ENCODE measurements at places on chromosomes 16 and 17.

GRCh38 chr17:43846963-43847371 is at the start of gene CD300LG:
Gene CD300LG (plus strand): TSS chr17:43847176. CDS start chr17:43847217, 41 bp downstream.
- DNase-seq: no peak

DNA sequence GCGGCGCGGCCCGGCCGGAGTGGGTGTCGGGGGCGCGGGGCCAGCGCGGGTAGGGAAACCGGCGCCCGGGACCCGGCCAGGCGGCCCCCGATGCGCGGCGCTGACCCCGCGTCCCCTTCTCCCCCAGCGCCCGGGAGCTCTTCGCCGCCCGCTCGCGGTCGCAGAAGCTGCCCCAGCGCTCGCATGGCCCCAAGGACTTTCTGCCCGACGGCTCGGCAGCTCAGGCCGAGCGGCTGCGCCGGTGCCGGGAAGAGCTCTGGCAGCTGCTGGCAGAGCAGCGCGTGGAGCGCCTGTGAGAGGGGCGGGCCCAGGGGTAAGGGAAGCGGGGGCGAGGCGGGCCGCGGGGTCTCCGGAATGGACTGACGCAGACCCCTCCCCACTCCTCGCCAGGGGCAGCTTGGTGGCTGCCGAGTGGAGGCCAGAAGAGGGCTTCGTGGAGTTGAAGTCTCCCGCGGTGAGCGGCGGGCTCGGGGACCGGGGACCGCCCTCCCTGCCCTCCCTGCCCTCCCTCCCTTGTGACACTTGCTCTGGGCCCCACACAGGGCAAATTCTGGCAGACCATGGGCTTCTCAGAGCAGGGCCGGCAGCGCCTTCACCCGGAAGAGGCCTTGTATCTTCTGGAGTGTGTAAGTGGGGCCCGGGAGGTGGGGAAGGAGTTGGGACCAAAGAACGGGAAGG is 430 bp downstream of the TSEN54 start:
- no peak for DNase-seq

DNA sequence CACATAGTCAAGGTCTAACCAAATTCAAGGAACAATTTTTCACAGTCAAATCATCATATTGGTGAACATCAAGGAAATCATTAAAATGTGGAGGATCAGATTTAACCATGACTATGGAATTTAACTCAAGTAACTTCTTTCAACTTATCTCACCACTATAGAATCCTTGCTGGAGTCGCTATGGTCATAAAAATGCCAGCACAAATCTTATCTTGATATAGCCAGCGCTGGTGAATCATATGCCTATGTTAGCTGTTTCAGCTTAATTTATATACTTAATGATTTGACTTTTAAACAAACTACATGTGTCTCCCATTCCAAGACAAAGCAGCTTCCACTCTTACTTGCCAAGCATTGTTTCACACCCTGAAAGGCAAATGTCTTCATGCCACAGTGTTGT is 416.4 kb downstream of the CDH11 start:
- no peak for DNase-seq

GRCh38 chr16:84186685-84187437 is at the start of gene TAF1C:
Gene TAF1C (minus strand): TSS chr16:84187057. CDS start chr16:84184988, 2,069 bp downstream.
- DNase-seq: peak; percentile 93

DNA sequence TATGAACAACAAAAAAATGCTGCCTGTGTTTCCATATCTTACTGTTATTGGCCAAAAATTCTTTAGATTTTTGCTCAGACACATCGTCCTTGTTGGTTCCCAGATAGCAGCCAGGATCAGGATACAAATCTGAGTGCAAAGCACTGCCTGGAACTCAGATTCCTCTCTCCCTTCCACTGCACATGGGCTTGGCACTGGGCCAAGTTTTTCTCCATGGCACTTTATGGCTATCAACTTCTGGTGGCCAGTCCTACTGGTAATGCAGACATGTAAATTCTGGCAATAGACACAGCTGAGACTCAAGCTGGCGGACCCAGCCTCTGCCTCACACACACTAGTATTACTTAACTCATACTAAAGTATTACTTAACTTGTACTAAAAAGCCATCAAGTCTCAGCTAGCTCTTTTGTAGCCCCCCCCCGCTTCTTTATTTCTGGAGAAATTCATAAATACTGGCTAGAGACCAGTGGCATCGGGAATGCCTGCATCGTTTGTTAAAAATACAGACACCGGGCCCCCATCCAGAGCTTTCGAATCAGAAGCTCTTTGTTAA is 181.2 kb upstream of the COX10 start:
- DNase-seq: no peak

DNA sequence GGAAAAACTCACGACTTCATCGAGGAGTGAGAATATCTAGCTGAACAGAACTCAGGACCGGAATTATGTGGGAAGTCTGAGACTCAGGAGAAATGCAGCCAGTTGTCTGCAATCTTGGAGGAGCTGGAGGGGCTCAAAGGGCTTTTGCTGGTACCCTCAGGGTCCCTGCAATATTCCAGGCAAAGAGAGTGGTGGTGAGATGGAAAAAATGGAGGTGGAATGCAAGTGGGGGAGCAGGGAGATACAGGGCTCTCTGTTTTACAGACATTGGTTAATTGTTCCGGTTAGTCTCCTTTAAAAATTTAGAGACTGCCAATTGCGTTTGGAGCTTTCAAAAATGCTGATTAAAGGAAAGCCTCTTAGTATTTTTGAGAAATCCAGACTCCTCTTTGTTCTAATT is 18.2 kb upstream of the HP start:
- no peak for DNase-seq

DNA sequence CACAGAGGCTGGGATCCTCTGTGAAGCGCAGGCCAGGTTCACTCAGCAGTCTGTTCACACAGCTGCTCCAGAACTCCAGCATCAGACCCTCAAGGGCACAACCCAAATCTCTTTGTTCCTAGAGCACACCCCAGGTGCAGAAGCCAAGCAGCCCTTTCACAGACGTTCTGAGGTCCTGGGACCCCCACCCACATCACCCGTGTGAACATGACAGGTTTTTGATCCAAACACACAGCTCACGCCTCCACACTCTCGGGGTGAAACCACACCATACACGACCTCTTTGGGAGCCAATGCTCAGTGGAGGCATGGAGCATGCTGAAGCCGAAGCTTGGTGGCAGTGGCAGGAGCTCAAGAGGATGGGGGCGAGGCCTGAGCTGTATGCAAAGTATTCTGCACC is 97.4 kb downstream of the ZNF778 start:
- no peak for DNase-seq

DNA sequence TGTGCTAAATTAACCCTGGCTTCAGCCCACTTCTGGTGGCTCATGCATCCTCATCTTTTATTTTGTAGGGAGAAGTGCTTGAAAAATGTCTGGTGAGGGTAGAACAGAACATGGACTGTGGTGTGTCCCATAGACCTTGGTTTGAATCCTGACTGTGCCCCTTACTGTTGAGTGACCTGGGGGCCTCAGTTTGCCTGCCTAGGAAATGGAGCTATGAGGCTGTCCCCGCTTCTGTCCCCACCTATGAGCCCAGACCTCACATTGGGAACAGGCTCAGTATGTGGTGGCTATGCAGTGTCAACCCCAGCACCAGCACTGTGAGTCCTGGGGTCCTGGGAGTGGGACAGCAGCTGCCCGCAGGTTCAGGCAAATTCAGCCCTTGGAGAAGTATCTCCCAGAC is 186.3 kb upstream of the GSE1 start:
- DNase-seq: no peak

GRCh38 chr16:20844588-20844987 is 38.3 kb downstream of the REXO5 start:
- DNase-seq: no peak

DNA sequence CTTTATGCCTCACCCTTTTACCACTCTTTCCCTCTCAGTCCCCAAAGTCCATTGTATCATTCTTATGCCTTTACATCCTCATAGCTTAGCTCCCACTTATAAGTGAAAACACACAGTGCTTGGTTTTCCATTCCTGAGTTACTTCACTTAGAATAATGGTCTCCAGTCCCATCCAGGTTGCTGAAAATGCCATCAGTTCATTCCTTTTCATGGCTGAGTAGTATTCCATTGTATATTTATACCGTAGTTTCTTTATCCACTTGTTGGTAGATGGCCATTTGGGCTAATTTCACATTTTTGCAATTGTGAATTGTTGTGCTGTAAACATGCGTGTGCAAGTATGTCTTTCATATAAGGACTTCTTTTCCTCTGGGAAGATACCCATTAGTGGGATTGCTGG is 597.3 kb downstream of the WWOX start:
- no peak for DNase-seq

DNA sequence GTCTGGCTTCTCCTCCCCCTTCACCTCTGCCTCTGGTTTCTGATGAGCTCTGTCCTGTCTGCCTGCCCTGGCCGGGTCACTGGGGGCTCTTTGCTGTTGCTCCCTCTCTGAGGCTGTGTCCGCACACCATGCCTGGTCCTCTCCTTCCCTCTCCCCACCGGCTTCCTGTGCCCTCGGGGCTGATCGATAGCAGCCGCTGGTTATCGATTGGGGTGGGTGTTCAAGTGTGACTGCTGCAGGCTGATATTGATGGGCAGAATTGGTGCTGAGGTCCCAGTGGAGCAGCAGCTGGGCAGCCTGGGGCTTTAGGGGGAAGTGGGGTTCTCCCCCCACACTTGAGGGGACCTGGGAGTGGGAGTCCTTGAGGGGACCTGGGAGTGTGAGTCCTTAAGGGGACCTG is 16.4 kb downstream of the MRM1 start:
- DNase-seq: no peak

- no peak for DNase-seq
Measured at GRCh38 chr17:40518401-40519088, 17.1 kb upstream of the TNS4 start.

GRCh38 chr16:49824593-49824992 is 31.3 kb downstream of the ZNF423 start:
- no peak for DNase-seq

DNA sequence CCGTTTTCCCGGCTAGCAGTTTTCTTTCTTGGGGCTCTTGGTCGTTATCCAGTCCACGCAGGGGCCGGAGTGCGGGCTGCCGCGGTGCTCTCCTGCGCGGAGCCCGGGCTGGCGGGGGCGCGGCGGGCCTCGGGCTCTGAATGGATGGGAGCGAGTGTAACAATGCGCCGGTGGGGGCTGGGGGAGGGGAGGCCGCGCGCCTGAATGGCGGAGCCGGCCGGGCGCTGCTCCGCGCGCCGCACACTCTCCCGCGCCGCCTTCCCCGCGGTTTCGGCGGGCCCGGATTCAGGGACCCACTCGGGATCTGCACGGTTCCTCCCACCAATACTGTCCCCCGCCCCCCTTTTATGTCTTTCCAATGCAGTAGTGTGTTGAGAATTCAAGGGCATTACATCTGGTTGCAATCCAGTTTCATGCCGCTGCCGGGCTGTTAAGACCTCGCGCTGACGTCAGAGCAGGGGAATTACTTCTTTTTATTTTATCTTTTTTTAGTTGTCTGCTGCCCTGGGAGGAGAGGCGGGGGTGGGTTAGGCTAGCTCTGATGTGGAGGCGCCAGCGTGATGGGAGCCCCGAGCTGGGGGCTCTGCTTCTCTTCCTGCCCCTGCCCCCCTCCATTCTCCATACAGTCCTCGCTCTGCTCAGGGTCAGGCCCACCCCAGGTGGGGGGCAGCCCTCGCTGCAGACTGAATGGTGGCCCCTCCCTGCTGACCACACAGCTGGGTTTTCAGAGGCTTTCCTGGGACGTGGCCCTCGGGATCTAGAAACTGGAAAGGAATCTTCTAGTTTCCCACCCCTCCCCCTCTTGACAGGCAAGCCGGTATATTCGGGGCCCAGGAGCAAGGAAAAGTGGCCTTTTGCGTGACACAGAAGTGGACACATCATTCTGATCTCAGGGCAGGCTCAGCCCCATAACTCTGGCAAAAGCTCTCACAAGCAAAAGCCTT is 1.8 kb downstream of the RAI1 start:
- peak; percentile 16 for DNase-seq

GRCh38 chr17:81885869-81886548 is 5.4 kb downstream of the ALYREF start:
- DNase-seq: no peak

DNA sequence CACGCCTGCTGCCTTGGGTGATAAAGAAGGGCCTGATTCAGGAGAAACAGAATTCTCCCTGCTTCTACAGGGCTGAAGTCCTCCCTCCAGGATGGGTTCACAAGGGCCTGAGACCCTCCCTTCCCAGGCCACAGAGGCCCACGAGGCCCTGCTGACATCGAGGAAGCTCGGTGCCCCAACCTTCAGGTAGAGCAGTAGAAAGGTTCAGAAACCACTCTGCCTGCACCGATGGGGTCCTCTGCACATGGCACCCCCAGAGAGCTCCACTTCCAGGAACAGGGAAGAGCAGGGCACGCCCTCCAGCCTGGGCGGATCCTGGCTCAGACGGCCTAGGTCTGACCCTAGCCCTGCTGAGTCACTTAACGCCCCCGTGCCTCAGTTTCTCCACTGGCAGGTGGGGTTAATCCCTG is 773 bp downstream of the CENPX start:
- DNase-seq: no peak

GRCh38 chr16:18832006-18832405 is 30.7 kb upstream of the ARL6IP1 start:
- DNase-seq: no peak

DNA sequence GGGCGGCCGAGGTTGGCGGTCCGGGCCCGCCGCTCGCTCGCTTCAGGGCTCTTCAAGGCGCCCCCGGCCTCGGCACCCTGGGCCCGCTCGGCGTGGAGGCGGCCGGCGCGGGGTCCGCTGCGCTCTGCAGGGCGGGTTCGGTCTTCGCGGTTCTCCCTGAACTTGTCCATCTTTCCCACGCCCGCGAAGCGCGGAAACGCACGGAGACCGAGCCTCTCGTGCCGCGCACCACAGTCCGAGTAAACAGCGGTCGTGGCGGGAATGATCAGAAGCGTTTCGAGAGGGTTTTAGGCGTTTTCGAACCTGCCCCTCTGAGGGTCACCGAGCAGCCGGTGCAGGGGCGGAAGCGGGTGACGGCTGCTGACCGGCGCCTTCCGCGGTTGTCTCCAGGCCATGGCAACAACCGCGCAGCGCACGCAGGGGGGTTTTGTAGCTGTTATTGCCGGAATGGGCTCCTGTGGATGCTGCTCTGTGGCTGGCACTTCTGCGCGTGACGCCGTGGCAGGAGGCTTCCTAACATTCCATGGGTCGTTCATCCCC is 414 bp downstream of the NARF start:
- DNase-seq: no peak

GRCh38 chr16:80824623-80825364 is 20.4 kb upstream of the CDYL2 start:
- peak; percentile 1 for DNase-seq

GRCh38 chr17:42317266-42317845 is 29.1 kb downstream of the STAT5A start:
- DNase-seq: no peak

DNA sequence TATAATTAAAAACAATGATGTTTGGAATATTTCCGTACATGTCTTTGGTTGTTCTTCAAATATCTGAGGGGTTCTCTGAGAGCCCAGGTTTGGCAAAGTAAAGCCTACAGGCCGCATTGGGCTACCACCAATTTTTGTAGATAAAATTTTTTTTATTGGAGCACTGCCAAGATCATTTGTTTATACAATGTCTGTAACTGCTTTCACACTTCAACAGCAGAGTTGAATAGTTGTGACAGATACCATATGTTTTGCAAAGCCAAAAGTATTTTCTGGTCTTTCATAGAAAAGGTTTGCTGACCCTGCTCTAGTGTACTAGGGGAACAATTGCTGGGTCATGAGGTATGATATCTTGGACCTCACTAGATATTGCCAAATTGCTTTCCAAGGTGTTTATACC is 10.5 kb downstream of the PPM1D start:
- DNase-seq: no peak

Data from NCI-H1092 (cell line).